Caki2 (cell line): ENCODE measurements at places on chromosomes 7 and 10. TPM values are rescaled to one million over a fixed set of nuclear protein-coding genes. Genes with fewer than 3 reads are reported as not detected.

DNA sequence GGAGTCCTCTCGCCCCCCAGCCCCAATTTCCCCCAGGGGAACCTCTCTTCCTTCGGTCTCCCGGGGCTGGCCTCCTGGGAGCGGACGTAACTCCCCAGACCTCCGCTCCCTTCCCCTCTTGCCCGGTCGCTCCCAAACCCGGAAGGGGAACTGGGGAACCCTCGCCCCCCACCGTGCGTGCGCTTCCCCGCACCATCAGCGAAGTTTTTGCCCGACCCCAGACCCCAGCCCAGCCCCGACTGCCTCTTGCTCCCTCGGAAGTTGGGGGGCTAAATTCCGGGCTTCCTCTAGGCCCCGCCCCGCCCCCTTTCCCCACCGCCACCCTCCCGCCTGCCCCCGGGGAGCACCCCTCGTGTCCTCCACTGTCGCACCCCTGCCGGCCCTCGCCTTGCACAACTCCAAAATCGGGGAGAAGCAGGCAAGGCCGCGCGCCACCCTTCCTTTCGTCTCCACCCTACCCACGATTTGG is 436 bp downstream of the GNB2 start:
- no peak for DNase-seq

Gene FAM180A
- total RNA-seq: 0.84 TPM in 1 of 2 replicates, not detected in the other

DNA sequence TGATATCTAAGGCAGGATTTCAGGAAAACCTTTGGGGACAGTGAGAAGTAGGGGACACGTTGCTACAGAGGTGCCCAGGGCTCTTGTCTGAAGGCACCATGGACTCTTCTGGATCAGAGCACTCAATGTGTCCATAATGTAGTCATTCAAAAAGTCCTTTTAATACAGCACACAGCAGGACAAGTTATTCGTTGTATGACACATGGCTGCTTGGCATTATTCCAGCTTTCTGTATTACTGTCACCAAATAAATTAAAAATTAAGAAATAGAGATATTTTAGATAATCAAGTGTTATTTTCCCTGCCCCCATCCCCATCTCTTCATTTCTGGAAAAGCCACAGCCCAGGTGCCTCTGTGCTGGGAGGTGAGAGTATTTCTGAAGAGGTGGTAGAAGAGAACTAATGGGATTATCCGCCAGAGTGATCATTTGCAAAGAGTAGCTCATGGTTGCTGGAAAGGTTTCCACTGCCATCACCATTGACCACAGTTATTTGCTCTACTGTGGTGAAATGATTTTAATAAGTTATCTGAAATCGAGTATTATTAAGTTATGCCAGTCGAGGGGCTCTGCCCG is 83.0 kb downstream of the CXCL12 start:
- no peak for DNase-seq

DNA sequence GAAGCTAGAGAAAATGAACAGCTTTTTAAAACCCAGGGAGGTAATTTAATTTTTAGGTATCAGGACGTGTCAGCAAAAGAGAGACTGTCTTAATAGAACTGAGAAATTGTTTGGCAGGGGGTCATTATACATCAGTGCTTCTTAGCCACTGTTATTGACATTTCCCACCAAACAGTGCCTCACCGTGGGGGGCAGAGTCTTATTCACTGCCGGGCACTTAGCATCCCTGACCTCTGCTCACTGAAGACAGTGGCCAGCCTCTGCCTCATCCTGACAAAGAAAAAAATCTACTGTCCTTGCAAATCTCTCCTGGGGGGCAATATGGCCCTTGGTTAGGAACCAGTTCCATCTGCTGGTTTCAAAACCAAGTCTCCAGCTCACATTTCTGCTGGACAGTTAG is 14.2 kb upstream of the MKI67 start:
- DNase-seq: no peak

DNA sequence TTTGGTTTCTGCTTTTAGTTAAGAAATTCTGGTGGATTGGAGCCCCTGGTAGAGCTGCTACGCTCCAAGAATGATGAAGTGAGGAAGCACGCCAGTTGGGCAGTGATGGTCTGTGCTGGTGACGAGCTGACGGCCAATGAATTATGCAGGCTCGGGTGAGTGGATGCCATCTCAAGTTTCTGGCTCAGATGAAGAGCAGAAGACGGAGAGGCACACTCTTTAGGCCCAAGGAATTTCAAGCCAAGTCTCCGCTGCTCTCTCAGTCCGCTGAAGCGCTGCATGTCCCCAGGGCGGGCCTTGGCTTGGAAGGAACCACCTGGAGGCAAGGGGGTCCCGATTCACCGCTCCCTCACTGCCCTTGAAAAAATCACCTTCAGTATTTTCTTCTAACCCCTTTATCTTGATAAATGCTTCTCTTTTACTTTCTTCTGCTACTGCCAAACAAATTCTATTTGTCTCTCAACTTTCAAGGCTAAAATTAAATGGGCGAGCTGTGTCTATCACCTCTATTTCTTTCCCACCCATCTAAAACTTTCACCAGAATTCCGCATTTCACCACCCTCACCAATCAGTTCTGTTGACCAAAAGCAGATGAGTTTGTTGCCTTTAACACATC is 74.2 kb downstream of the ARMC3 start:
- DNase-seq: no peak

DNA sequence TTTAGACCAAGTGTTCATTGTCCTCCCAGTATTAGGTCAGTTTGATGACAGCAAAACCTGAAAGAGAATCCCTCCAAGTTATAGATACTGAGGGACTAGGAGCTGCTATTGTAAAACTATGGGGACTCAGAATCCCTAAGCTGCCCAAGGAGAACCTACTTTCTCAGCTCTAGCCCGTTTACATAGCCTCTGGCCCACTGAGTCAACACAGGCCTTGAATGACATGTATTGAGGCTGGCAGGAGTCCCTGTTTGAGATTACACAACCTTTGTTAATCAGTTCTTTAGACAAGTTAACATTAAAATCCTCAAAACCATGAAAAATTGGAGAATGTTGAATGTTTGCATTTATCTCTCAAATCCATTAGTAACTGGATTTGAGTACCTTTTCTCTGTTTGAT is 1079.0 kb downstream of the KCNMA1 start:
- peak; percentile 61 for DNase-seq

DNA sequence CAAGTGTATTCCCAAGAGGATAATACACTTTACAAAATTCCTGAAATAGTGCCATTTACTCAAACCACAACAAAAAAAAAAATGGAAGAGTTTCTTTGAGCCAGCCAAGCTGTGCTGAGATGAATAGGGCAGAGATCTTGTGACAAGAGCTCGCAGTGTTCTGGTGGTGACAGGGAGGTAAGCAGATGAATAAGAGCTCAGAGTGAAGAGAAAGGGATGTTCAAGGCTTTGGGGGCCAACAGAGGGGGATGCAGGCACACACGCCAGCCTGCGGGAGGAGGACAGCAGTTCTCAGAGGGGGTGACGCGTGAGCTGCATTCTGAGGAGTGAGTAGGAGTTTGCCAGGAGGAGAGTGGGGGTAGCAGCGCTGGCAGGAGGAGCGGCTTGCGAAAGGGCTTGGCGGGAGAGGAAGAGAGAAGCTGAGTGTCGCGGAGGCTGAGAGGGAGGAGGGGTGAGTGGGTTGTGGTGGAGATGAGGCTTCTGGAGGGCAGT is 194.4 kb upstream of the IMMP2L start:
- no peak for DNase-seq

DNA sequence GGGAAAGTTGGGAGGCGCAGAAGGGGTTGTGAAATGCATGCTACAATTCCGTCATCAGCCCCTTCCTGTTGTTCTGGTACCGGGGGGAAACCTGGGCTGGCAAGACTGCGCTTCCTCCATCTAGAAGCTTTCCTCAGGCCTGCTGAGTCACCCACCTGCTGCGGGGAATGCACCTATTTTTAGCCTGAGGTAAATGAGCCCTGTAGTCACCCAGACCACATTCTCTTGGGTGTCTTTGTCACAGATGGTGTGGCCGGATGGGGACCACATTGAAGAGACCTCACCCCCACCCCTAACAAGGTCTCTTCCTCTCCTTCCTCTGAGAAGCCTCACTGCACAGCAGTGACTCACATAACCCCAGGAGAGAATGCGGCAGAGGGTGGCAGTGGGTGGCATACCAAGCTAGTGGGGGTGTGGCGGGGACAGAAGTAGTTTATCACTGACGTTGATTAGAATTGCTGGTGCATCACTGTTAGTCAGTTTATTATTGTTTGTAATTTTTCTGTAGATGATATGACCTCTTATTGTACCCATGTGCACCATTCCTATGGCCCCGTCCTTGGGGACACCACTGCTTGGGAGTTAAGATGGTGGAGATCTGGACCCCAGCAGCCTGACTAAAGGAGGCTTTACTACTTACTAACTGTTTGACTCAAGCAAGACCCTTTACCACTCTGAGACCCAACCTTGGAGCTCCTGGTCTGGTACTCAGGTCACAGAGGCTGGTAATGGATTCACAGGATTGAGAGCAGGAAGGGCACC is 83.0 kb upstream of the DUSP5 start:
- peak; percentile 99 for DNase-seq

Gene BAMBI
- total RNA-seq: 19.8 and 26.8 TPM in 2 replicates

DNA sequence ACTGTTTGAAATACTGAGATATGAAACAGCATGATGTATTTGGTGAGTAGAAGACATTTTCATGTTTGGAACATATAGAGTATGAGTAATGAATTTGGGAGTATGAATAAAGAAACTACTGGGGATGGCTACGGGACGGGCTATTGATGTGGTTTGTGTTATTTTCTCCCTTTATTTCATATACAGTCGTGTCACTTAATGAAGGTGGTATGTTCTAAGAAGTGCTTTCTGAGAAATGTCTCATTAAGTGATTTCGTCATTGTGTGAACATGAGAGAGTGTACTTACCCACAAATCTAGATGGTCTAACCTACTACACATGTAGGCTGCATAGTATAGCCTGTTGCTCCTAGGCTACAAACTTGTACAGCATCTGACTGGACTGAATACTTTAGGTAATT is 106.3 kb downstream of the CCNY start:
- DNase-seq: no peak

Gene LHFPL3
- total RNA-seq: not detected in 2 replicates

Gene NKX2-3
- total RNA-seq: 0.46 and 2.5 TPM in 2 replicates

GRCh38 chr10:131062621-131063260 is 248.8 kb downstream of the TCERG1L start:
- no peak for DNase-seq

Gene ENO4
- total RNA-seq: 0.07 TPM in 1 of 2 replicates, not detected in the other

DNA sequence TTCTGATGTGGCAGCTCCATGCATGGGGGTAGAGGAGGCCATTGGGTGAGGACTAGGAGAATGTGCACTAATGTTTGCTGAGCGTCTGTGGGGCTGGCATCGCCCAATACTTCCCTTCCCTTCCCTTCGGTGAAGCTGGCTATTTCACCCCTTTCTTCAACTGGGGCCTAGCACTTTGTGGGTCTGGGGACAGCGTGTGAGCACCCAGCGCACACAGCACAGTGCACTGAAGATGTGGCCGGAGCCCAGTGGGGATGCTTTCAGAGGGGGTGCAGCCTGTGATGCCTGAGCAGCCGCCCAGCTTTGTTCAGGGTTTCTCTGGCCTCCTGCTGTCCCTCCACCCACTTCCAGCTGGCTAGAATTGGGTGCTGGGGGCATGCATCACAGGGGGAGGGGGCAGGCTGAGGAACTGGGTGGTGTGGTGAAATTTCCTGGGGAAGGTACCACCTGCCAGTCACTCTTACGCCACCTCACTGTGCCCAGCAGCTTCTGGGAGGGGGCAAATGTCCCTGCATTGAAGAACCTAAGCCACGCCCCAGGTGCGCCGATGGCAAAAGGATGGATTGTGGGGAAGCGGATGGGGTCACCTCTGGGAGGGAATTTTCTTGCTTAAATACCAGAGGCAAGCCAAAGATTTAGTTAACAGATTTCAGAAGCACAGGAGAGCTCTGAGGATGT is 45.5 kb downstream of the CLEC2L start:
- DNase-seq: no peak

Gene SOSTDC1
- 0.26 TPM in 1 of 2 replicates, not detected in the other for total RNA-seq

- no peak for DNase-seq
Observed at GRCh38 chr10:68067029-68067428, 8.1 kb downstream of the HERC4 start.

- no peak for DNase-seq
Observed at GRCh38 chr7:92835851-92836488, 403 bp downstream of the CDK6 start.

DNA sequence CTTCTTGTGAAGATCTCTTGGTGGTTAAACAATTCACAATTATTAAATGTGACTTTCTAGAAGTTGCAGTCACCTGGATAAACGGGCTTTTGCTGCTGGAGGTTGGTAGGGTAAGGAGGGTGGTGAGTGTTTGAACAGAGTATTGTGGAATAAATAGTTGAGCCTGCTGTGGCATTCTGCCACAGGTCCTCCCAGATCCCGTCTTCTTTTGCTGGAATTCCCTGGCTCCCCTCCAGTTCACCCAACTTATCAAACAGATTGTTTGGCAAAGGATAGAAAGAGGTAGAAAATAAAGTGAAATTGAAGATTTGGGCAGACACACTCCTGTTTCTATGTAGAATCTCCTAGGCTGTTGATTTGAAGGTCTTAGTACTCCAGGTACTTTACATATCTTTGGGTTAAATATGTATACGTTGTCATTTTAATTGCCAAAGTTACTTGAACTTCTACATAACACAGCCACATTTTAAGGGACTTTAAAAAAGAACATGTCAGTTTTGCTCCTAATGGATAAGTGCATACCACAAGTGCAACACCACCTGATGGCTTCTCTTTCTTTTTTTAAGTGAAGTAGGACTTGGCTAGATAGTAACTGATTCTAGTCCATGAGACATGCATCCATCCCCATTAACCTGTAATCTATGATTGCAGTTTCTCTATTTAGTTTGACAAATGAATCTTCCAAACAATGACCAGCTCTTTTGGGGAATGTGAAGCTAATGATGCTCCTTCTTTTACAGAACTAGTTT is 83.0 kb downstream of the ARL4A start:
- DNase-seq: no peak

GRCh38 chr7:121081327-121081936 is 92.9 kb downstream of the CPED1 start:
- DNase-seq: peak; percentile 62

- no peak for DNase-seq
Observed at GRCh38 chr7:65951837-65952578, 30.0 kb downstream of the GUSB start.

Gene ADAM12
- 14.0 and 26.1 TPM in 2 replicates for total RNA-seq

DNA sequence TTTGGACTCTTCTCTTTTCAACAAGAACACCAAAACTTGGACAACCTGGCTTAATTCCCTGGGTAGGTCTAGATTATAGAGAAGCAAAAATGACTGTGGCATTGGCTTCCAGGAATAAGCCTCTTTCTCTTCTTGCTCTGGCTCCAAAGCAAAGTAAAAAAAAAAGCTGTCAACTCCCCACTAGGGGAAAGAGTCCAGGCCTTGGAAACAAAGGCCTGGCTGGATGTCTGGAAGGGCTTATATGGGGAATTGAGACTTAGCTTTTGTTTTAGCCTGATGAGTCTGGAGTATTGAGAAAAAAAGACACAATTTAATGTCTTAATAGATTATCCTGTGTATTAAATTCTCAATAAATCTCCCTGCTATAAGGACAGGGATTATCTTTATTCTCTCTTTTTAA is 300.6 kb downstream of the SORCS3 start:
- no peak for DNase-seq
